Central memory CD4-positive, alpha-beta T cell (primary cell): ENCODE measurements at places on chromosomes 3 and 15.

GRCh38 chr3:59820352-59820934 is 770.6 kb upstream of the CFAP20DC start:
- DNase-seq, result no peak

GRCh38 chr3:54342676-54343075 is 220.3 kb downstream of the CACNA2D3 start:
- DNase-seq, result no peak

GRCh38 chr15:60000113-60000823 is 3.8 kb upstream of the FOXB1 start:
- DNase-seq, result no peak

GRCh38 chr3:141105828-141106628 is 54.9 kb downstream of the SPSB4 start:
- peak; percentile 29 for DNase-seq

- DNase-seq, result no peak
These were observed 27.1 kb upstream of the IGF2BP2 start for GRCh38 chr3:185851959-185852358.

GRCh38 chr3:16768956-16769355 is 115.8 kb upstream of the PLCL2 start:
- no peak for DNase-seq

- DNase-seq, result no peak
These were observed 79.1 kb upstream of the ABI3BP start for GRCh38 chr3:101072300-101072699.

DNA sequence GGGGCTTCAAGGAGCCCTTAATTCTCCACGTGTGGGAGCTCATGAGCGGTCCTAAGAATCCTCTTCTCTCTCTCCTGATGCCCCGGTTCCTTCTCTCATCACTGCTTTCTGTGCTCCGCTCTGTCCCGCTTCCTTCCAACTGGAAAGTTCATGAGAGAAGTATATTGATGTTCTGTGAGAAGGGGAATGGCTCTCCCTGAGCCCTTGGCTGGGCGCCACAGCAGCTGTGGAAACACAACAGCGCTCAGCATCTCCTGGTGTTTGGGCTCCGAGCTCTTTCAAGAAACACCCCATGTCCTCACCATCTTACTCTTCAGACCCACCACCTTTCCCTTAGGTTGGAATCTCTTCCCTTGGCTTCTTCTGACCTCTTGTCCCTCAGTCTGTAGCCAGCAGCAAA is 161.7 kb downstream of the VGLL4 start:
- no peak for DNase-seq

GRCh38 chr3:77179762-77180161 is 139.9 kb downstream of the ROBO2 start:
- no peak for DNase-seq

GRCh38 chr3:100154171-100154570 is 39.9 kb upstream of the FILIP1L start:
- no peak for DNase-seq

- DNase-seq, result no peak
These were observed 31.7 kb downstream of the CSNK1G1 start for GRCh38 chr15:64324165-64324877.

DNA sequence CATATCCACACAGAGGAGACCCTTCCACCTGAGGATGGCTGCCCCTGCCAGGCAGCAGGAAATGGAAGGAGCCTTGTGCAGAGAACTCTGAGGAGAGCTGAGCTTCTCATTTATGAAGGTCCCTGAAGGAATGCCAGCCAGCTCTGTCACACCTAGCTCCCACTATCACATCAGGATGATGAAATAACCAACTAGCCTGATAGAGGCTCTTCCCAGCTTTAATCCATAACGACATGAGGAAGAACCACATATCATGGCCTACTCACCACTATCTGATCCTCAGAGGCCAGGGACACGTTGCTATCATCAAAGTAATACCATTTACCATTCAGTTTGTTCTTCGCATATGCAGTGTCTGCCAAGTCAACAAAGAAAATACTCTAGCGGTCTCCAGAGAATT is 1.5 kb upstream of the C3orf62 start:
- DNase-seq, result no peak

GRCh38 chr3:165459924-165460835 is 264.0 kb upstream of the SLITRK3 start:
- no peak for DNase-seq

DNA sequence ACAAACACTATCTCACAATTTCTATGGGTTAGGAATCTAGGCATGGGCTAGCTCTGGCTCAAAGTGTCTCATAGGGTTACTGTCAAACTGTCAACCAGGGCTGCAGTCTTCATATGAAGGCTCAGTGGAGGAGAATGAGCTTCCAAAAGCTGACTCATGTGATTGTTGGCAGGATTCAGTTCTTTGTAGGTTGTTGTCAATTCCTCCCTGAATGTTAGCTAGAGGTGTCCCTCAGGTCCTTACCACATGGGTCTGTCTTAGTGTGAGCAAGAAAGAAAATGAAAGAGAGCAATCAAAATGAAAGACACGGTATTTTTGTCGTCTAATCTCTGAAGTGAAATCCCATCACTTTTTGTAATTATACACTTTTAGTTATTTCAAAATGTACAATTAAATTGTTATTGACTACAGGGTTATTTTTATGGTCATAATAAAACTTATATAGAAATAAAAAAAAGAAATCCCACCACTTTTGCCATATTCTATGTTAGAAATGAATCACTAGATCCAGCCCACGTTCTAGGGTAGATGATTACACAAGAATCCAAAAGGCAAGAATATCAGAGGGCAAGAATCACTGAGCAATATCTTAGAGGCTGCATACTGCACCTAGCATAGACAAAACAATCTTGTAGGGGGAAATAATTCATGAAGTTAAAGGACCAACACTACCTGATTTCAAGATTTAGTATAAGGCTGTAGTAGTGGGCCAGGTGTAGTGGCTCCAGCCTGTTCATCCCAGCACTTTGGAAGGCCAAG is 8.4 kb downstream of the ACSBG1 start:
- no peak for DNase-seq

DNA sequence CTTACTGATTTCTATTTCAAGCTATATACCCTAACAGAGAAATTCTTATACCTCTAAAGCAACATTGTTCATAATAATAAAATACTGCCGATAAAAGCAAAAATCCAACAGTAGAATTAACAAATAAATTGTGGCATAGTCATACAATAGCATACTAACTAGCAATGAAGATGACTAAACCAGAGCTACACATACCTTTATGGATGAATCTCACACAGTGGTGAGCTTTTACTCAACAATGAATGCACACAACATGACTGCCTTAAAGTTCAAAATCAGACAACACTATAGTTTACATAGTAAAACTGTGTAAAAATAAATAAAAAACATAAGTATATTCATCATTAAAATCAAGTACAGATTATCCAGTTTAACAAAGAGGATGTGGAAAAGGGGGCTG is 99.1 kb downstream of the NR1I2 start:
- DNase-seq, result no peak

DNA sequence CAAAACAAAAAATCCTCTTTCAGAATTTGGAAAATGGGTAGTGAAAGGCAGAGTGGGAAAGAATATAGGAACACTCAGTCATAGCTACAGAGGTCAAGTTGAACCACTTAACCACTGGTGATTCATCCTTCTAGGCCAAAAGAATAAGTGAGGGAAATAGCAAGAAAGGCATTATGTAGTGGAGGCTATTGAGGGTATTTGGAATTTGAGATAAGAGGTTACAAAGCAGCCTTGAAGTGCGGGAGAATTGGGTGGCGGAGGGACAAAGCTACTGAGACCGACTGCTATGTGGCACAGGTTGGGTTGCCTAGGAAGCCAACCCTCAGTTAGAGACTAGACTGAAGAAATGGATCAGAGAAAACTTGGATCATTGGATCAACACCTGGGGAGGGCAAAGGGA is 109.5 kb downstream of the SYNPR start:
- DNase-seq, result no peak

GRCh38 chr3:153963012-153963411 is 158.2 kb upstream of the ARHGEF26 start:
- no peak for DNase-seq

GRCh38 chr3:120559242-120560061 is 36.7 kb upstream of the NDUFB4 start:
- no peak for DNase-seq

GRCh38 chr3:50515565-50516439 is 12.4 kb upstream of the CACNA2D2 start:
- DNase-seq, result no peak

DNA sequence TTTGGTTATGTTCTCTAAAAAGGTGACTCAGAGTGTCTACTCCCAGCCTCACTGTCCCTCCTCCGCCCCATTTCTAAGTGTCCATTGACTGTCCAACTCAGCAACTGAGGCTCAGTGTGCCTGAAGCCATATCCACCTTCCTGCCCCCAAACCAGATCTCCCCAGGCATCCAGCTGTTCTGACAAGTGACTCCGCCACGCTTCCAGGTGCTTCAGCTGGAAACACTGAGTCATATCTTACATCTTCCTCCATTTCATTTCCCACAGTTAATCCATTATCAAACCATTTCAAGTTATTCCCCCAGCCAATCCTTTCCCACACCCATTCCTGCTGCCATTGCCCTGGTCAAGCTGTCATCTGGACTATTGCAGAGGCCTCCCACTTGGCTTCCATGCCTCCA is 17.1 kb downstream of the MAGEF1 start:
- no peak for DNase-seq

DNA sequence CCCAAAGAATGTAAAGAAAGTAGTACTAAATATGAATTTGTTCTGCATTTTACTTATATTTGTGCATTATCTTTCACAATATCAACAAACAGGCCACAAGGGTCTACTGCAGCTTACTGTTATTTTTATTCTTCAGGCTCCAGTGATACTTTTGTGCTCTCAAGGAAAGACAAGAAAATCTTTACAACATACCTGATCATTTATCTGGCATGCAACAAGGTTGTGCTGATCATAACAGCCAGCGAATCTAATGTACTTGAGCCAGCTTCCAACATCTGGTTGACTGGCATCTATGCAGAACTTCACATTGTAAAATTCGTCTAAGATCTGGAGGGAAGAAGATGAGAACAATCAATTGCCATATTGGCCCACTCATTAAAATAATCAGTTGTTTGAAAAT is 520.0 kb downstream of the MECOM start:
- no peak for DNase-seq

DNA sequence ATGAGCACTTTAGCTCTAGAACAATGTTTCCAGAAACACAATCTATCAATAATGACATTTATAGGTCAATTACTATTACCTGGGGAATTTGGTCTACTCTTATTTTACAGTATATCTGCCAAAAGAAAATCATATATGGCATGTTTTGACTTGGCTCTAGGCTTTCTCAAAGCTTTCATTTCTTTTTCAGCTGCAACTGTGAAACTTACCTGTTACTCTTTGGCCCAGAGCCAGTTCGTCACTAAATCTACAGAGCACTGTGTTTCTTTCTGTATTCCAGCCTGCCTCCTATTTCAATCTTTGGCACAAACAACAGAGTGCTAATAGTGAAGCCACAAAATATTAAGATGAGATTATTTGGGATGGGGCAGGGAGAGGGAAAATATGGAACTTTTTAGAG is 76.0 kb downstream of the P2RY1 start:
- DNase-seq, result no peak

- no peak for DNase-seq
These were observed 43.2 kb downstream of the MAP3K13 start for GRCh38 chr3:185406121-185406620.

- no peak for DNase-seq
These were observed 43.2 kb upstream of the TSEN2 start for GRCh38 chr3:12440927-12441714.

GRCh38 chr15:81572190-81572589 is 198.2 kb upstream of the TMC3 start:
- no peak for DNase-seq

DNA sequence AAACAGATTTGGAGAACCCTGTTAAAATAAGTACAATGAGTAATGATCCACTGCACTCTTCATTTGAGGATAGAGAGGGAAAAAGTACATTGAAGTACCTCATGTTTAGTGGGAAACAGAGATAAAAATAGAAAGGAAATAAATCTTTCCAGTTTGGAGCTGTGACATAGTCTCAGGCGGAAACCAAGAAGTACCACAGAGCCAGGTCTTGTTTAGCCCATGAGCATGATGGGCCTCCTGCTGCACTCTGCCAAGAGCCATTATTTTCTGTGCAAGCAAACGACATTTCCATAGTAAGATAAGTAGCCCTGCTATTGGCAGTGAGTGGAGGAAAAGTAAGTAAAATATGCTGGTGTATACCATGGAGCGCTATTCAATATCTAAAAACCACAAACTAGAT is 796.1 kb downstream of the TBL1XR1 start:
- no peak for DNase-seq

- DNase-seq, result no peak
These were observed 173.5 kb downstream of the OR4M2 start for GRCh38 chr15:22253676-22254408.

GRCh38 chr3:160616716-160617115 is 51.3 kb upstream of the KPNA4 start:
- no peak for DNase-seq

GRCh38 chr15:92453607-92454006 is 59.9 kb downstream of the ST8SIA2 start:
- no peak for DNase-seq

DNA sequence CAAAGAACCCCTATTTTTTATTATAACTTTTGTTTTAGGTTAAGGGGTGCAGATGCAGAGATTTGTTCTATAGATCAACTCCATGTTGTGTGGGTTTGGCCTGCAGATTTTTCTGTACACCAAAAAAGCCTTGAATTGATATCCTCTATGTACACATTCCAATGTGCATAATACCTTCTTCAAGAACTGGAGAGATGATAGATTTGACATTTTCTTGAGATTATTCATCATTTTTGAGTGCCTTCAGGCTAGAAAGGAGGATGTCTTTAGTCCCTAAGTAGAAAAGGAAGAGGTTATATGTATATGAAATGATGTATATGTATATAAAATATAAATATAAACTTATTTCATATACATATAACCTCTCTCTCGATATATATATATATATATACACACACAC is 1190.0 kb upstream of the ALCAM start:
- no peak for DNase-seq

DNA sequence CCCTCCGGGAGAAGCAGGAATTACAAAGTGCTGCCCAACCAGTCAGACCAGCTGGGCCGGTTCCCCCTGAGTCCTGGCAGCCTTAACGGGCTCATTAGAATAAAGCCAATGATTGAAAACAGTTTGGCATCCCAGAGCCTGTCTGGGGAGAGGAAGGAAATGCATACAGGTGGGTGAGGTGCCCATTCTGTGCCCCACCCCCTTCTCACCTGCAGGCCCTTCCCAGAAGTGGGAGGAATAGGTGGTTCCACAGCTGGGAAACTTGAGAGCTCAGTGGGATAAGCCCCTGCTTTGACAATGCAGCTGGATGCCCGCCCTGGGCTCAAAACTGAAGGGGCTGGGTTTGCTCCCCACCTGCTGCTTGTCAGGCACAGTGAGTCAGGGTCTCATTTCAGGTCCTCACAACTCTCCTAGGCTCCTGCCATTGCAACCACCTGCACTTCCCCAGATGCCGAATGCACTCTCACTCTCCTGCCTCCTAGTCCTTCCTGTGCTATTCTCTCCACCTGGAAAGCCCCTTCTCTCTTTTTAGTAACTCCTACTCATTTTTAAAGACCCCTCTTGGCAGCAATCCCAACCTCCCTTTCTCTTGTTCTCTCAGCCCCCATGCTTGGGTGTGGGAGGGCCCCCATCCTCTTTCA is 5.5 kb upstream of the BUB1B start:
- no peak for DNase-seq
